ENCODE measurements at places on chromosomes 7 and 10.

GRCh38 chr7:41710838-41711237, 7.9 kb upstream of the INHBA start:
- DNase-seq = no peak

DNA sequence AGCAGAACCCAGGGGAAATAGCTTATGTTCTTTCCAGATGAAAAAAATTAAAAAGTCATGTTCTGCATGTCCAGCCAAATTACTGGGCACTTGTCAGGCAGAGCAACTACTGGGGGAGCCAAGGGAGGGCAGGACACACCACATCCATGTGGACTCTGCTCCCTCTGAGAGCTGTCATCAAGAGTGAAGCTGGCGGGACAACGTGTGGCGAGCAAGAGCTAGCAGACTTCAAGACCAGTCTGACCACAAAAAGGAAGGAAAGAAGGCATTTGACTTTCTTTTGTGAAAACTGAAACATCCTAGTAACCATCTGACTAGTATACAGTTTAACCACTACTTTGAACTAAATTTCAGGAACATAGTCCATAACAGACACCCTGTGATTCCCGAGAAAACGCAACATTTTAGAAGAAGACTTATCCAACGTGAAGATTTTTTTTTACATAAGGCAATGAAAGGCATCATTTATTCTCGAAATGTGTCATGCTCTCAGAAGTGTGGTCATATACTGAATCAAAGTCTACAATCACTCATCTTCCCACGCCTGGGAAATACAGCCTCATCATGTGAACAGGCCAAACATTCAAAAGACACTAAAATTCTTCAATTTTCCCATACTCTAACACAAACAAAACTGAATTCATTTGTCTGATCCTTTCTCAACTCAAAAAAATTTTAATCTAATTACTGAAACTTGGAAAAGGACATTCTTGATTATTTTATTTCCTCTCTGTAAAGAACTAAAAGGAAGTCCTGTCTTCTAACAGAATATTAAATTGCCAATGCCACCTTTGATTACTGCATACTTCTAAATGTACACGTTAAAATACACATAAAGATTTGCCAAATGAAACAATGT, 15.5 kb downstream of the CYTH3 start:
- no peak for DNase-seq

DNA sequence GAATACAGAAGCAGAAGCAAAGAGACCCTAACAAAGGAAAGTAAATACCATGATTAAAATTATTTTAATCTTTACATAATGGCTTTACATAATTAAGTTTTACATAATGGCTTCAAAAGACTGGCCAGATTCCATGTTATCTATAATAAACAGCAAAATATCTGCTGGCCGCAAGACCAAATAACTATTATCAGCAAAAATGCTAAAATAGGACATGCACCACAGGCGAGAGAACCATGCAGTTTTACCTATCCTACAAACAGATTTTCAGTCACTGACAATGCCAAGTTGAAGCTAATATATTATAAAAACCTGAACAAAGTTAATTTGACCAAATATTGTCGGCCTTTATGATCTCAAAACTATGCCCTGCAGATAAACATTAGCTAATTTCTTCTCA, 34.2 kb upstream of the ANLN start:
- DNase-seq = no peak

DNA sequence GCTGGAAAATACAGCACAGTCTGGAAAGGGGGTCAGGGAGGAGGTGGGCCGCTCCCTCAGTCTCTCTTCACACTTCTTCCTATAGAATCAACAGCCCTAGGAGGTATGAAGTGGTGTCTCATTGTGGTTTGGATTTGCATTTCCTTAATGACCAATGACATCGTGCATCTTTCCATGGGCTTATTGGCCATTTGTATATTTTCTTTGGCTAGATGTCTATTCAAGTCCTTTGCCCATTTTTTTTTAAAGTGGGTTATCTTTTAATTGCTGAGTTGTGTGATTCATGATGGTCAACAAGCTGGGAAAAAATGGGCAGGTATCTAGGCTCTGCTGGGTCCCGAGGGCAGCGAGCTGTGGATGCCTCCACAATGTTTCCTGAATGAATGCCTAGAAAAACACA, 29.1 kb downstream of the TMEM130 start:
- DNase-seq = no peak

GRCh38 chr7:25179325-25179724, 49.0 kb downstream of the NPVF start:
- no peak for DNase-seq

- peak; percentile 3 for DNase-seq
These were observed 386.2 kb downstream of the KCNMA1 start for GRCh38 chr10:77251297-77252013.
